Epithelial cell of prostate (primary cell): ENCODE measurements at places on chromosomes 2 and 18.

GRCh38 chr2:46276642-46277041 lies 20.6 kb upstream of the EPAS1 start:
- DNase-seq = no peak

- no peak for DNase-seq
Measured at GRCh38 chr2:223618172-223619035, 16.2 kb upstream of the SCG2 start.

- no peak for DNase-seq
Measured at GRCh38 chr2:29806461-29806860, 114.9 kb downstream of the ALK start.

GRCh38 chr18:59055345-59056032 lies 84.2 kb upstream of the SEC11C start:
- no peak for DNase-seq

- peak; percentile 14 for DNase-seq
Measured at GRCh38 chr2:43343573-43344304, 117.3 kb upstream of the ZFP36L2 start.

GRCh38 chr2:21092308-21092869 lies 31.4 kb upstream of the TDRD15 start:
- DNase-seq = no peak

GRCh38 chr18:65468881-65469280 lies 281.9 kb upstream of the CDH7 start:
- no peak for DNase-seq

- DNase-seq = no peak
Measured at GRCh38 chr2:240739797-240740196, 48.1 kb downstream of the AQP12A start.
